ENCODE measurements at places on chromosomes 1 and 21. TPM values are rescaled to one million over a fixed set of nuclear protein-coding genes. Genes with fewer than 3 reads are reported as not detected.

Gene GNAT2
- not detected for polyA plus RNA-seq

DNA sequence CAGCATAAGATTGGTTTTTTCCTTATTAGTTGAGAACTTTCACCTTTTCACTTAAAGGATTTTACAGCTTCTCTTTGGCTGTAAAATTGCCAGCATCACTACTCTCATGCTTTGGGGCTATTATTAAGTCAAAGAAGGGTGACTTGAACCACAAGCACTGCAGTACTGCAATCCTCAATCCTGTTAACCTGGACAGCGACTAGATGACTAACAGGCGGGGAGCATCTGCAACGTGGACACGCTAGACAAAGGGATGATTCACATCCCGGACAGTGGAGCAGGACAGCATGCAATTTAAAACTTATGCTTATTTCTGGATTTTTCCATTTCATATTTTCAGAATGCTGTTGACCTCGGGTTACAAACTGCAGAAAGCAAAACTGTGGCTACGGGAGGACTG is 8.1 kb downstream of the ARV1 start:
- no peak for DNase-seq

GRCh38 chr1:12678820-12679219 is 34.9 kb downstream of the AADACL4 start:
- no peak for DNase-seq

DNA sequence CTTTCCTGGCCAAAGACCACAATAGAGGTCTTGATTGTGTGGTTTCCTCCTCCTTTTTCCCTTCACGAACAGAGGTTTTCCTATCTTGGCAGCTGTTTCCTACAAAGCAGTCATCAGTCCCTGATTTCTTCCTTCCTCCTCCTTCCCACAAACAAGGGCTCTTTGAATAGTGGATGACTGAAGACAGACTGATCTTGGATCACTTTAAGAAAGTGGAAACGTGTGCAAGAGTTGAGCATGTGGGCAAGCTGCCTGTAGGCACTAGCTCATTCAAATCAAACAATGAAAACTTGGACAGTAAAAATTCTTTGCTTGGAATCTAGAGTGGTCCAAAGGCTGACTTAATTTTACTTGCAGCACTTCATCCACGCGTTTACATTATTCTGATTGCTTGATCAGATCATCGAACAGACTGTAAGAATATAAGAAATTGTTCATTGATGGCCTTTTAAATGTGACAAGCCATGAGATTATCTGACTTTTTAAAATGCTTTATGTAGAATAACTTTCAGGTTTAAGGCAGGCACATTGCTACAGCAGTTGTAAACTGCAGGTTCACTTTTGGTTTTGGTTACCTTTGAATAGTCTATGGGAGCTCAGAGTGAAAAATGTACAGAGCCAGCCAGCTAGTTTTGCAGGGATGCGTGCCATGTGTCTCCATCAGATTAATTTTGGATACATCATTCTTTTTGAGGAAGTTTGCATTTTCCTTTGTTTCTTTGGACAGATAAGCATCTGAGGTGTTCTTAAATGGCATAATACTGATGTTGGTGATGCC is 34.4 kb downstream of the ADGRL2 start:
- DNase-seq, result no peak

GRCh38 chr1:217053676-217054075 is 330.4 kb upstream of the ESRRG start:
- no peak for DNase-seq

Gene FAM72D
- 1.2 TPM for polyA plus RNA-seq

DNA sequence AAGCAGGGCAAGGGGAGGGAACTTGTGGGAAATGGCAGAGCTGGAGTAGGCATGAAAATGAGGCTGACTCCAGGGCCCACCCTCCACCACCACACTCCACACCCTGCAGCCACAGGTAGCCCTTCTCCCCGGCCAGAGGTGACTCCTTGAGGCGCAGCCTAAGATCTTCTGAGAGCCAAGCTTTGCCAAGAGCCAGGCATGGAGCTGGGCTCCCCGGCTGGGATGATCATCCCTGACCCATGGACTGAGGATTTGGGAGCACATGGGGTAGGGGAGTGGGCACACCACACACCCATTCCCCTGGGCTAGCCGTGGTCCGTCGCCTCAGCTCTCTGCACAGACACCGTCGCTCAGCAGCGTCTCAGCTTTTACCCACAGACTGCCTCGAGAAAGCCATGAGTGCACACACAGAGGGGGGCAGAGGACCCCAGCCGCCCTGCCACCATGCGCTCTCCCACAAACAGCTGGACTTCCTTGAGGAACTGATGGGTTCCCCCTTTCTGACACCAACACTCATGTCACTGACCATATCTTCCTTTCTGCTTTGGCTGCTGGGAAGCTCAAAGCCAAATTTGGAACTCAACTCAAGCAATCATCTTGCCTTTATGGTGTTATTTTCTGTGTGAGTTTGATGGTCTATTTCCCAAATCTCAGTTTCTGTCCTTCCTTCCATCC is 123.6 kb upstream of the RUNX3 start:
- DNase-seq, result no peak

- no peak for DNase-seq
These were observed 194.0 kb downstream of the TOMM20 start for GRCh38 chr1:234934611-234935033.

Gene FCGR1A
- 1.8 TPM for polyA plus RNA-seq

DNA sequence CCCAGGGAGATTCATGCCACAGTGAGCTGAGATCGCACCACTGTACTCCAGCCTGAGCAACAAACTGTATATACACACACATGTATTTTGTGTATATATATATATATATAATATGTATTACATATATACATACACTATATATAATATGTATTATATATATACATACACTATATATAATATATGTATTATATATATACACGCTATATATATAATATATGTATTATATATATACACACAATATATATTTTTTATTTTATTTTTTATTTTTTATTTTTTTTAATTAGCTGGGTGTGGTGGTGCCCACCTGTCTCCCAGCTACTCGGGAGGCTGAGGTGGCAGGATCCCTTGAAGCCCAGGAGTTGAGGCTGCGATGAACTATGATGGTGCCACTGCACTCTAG is 9.3 kb downstream of the TP73 start:
- no peak for DNase-seq

Gene PADI1
- not detected for polyA plus RNA-seq

GRCh38 chr1:71526824-71527223 is 446.0 kb upstream of the ZRANB2 start:
- DNase-seq, result no peak

GRCh38 chr1:215878128-215878527 is 311.0 kb downstream of the KCTD3 start:
- no peak for DNase-seq

DNA sequence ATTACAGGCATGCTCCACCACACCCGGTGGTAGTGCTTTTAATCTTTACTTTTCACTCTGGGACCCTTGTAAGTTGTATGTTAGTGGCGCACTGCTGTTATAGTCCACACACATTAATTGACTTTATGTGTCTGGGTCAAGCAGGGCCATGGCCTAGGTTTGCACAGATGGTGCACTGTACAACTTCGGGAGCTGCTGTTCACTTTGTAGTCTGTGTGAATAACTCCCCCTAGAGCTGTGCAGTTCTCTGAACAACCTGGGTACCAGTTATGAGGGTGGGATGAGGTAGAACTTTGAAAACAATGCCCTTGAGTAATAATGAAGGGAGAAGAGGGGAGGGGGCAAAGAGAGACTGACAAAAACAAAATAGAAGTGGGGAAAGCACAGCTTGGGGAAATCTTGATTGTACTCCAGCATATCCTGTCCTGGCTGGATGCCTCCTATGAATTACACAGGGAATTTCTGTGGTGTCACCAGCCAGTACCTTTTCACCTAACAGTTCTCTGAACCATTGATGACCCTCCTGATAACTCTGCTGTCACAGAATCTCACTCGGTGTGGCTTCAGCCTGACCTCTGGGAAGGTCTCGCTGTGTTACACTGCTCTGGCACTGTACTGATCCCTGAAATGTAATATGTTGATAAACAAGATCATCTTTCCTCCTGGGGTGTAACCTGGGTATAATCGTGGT is 2.2 kb downstream of the PTGFRN start:
- no peak for DNase-seq

Gene AXDND1
- polyA plus RNA-seq, result 0.36 TPM

Gene AUNIP
- 2.0 TPM for polyA plus RNA-seq

Gene COL9A2
- polyA plus RNA-seq, result 11.0 TPM

DNA sequence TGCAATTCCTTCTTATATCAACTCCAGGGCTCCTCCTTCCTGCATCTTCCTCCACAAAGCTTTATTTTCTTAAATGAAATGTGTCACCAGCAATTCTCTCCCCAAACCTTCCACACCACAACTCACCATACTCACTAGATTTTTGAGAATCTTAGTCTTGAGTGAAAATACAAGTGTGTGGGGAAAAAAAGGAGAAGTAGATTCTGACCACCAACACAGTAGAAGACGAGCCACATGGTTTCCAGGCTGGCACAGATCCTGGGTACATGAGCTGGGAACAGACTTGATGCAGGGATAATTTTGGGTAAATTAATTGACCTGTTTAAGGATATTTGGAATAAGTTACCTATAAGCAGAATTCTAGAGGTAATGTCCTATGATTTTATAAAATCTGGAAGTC is 72.8 kb upstream of the KCNJ15 start:
- DNase-seq, result no peak

Gene NGF
- polyA plus RNA-seq, result 1.4 TPM

Gene B3GALT2
- polyA plus RNA-seq, result 4.9 TPM

Gene KCNN3
- polyA plus RNA-seq, result 4.7 TPM

DNA sequence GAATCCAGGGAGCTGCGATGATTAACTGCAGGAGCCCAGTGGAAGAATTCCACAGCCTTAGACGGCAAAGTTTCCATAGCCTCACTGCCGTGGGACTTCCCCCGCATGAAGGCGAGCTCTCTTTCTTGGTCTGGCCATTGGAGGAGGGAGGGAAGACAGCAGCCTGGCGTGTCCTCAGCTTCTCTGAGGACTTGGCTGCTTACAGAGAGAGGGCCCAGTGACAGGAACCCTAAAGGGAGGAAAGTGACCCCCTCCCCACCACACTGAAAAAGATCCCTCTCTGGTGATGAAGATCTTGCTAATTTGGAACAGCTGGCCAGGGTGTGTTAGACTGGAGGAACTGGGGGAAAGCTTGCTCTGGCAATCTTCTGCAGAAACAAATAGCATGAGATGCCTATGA is 41.0 kb downstream of the ATP2B4 start:
- no peak for DNase-seq

Gene LDLRAD1
- 0.51 TPM for polyA plus RNA-seq

DNA sequence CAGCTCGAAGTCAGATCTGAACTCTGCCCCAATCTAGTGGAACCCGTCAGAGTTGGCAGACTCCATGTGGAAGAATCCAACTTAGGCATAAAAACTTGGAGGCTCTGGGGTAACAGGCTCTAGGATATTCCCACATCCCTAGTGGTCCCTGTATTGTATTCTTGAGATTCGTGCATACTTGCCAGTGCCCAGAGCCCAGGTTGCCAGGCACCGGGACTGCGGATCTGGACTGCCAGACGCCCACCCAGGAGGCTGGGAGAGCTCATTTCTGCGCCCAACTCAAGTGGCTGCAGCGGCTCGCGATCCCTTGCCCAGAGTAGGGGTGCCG is 1.1 kb downstream of the GRIK1 start:
- no peak for DNase-seq

Gene NUP210L
- polyA plus RNA-seq, result 0.03 TPM

Gene AMPD1
- polyA plus RNA-seq, result 0.13 TPM

Gene AJAP1
- 0.57 TPM for polyA plus RNA-seq

GRCh38 chr1:110390692-110391245 is at the start of gene SLC16A4:
Gene SLC16A4 (minus strand): TSS chr1:110391026. CDS start chr1:110389323, 1,703 bp downstream.
- peak; percentile 84 for DNase-seq

Gene PLA2G2D
- 0.18 TPM for polyA plus RNA-seq

DNA sequence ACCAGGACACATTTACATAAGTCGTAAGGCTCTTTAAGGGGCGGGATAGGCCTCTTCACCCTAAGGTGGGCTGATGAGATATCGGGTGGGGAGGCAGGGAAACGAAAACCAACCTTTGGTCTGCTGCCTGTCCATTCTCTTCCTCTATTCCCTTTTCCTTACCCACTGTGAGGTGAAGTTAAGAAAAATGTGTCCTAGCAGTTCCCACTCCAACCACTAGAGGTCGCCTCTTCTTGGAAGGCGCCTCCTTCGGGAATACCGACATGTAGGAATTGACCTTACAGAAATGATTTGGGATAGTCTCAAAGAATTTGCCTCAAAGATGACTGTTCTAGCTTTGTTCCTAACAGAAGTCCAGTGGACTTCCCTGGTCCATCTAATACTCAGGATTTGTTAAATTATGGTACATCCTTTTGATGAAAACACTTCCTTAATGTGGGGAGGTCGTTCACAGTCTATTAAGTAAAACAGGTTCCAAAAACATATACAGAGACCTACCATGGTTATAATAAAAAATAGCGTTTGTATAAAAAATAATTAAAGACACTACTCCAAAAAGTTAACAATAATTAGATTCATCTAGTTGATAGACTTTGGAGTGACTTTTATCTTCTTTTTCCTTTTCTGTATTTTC is 14.1 kb downstream of the AZIN2 start:
- DNase-seq, result peak; percentile 44

Gene S100A16
- 134 TPM for polyA plus RNA-seq

GRCh38 chr1:209376774-209377173 is 206.7 kb upstream of the CAMK1G start:
- no peak for DNase-seq

DNA sequence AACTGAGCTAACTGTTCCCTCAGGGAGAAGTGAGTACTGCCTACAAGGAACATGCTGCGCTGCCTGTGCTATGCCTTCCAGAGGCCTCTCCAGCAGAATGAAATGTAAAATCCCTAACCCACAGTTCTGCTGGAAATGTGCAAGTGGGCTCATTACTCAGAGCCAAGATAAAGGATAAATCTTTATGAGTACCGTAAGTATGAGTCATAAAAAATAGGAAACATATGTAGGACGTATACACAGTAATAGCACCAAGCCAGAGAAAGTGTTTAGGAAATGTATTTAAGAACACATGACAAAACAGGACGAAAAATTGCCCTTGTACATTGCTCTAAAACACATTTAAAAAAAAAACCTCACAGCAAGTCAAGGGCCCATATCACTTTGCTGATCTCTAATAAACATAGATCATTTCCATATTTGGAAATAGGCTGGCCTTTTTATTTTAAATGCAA is 104.6 kb downstream of the TGFBR3 start:
- no peak for DNase-seq

Gene RASSF5
- 5.7 TPM for polyA plus RNA-seq

DNA sequence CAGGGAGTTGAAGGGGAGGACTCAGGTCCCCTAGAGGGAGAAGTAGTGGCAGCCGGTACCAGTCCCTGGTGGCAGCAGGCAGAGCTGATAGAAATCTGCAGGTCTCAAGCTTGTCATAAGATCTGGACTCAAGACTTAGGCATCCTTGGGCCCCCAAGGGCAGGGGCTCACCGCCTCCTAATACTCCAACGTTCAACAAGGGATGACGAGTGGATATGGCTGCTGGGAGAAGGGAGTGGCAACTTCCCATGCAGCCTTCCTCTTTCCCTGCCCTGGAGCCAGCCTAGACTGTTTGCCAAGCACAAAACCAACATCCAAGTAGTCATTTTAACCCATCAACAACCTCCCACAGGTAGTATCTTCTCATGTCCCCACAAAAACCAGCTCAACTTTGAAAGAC is 6.9 kb downstream of the TRABD2B start:
- no peak for DNase-seq

Measured in large intestine (tissue), 12 donors.